Naive B cell (primary cell): ENCODE measurements at places on chromosomes 5 and 9. TPM values are rescaled to one million over a fixed set of nuclear protein-coding genes. Genes with fewer than 3 reads are reported as not detected.

- H3K4me1 ChIP-seq = peaks cover 30% of the 10 kb centered on the region
- DNase-seq = no peak
- no peaks in the 10 kb centered on the region for H3K27me3 ChIP-seq
- no peak overlapping the region for H3K27ac ChIP-seq
- H3K36me3 ChIP-seq = no peaks in the 10 kb centered on the region
These were observed 711.2 kb downstream of the PTPRD start for GRCh38 chr9:9901624-9902023.

GRCh38 chr9:97990259-97990658 is 7.1 kb downstream of the ANP32B start:
- H3K27ac ChIP-seq = peak overlapping the region; percentile 44
- H3K4me1 ChIP-seq = peaks cover 45% of the 10 kb centered on the region
- DNase-seq = no peak
- no peaks in the 10 kb centered on the region for H3K27me3 ChIP-seq
- H3K4me3 ChIP-seq = no peak overlapping the region

GRCh38 chr9:71663216-71663615 is 105.1 kb downstream of the CEMIP2 start:
- H3K27me3 ChIP-seq = no peaks in the 10 kb centered on the region
- H3K4me3 ChIP-seq = no peak overlapping the region
- H3K27ac ChIP-seq = no peak overlapping the region
- H3K4me1 ChIP-seq = peaks cover 2% of the 10 kb centered on the region
- H3K36me3 ChIP-seq = peaks cover 1% of the 10 kb centered on the region

GRCh38 chr5:16916262-16916878 is 19.7 kb downstream of the MYO10 start:
- no peaks in the 10 kb centered on the region for H3K36me3 ChIP-seq
- no peak overlapping the region for H3K27ac ChIP-seq
- no peak overlapping the region for H3K4me3 ChIP-seq
- DNase-seq = no peak

The ZNF483 gene
- 1.4 TPM for polyA plus RNA-seq

- H3K27me3 ChIP-seq = peaks cover 5% of the 10 kb centered on the region
- no peaks in the 10 kb centered on the region for H3K36me3 ChIP-seq
- H3K4me1 ChIP-seq = peaks cover 3% of the 10 kb centered on the region
- H3K4me3 ChIP-seq = no peak overlapping the region
These were observed 140.3 kb upstream of the CHD1 start for GRCh38 chr5:99068944-99069650.

- H3K27ac ChIP-seq = no peak overlapping the region
- no peaks in the 10 kb centered on the region for H3K27me3 ChIP-seq
- H3K4me1 ChIP-seq = no peaks in the 10 kb centered on the region
- no peak for DNase-seq
- no peaks in the 10 kb centered on the region for H3K36me3 ChIP-seq
These were observed 472.1 kb downstream of the DMRT2 start for GRCh38 chr9:1522219-1522767.
